ENCODE measurements at places on chromosomes 2 and 18.
A peak's percentile ranks its signal among the peaks of the same experiment; 100 is the strongest.

GRCh38 chr2:23916727-23917405 is 10.1 kb downstream of the ATAD2B start:
- peak; percentile 81 for DNase-seq
- peak overlapping the region; percentile 61 for H3K27ac ChIP-seq
- H3K4me1 ChIP-seq = peaks cover 28% of the 10 kb centered on the region
- H3K4me3 ChIP-seq = peak overlapping the region; percentile 34

DNA sequence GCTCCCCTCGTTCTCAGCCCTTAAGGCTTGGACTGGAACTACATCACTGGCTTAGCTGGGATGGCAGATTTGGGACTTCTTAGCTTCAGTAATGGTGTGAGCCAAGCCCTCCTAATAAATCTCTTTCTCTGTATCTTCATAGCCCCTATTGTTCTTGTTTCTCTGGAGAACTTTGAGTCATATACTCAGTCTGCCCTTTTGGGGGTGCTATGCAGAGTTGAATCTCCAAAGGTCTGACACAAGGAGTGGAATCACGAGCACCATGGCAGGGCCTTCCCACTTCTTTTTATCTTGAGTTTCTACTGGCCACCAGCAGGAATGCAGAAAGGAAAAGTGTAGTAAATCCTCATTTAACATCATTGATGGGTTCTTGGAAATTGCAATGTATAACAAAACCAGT is 13.3 kb upstream of the TGFA start:
- H3K27me3 ChIP-seq = no peaks in the 10 kb centered on the region
- H3K4me1 ChIP-seq = no peaks in the 10 kb centered on the region
- H3K27ac ChIP-seq = no peak overlapping the region
- H3K4me3 ChIP-seq = no peak overlapping the region
- DNase-seq = no peak

GRCh38 chr2:107411267-107411666 is 415.4 kb upstream of the RGPD4 start:
- DNase-seq = no peak
- no peak overlapping the region for H3K4me3 ChIP-seq
- H3K4me1 ChIP-seq = no peaks in the 10 kb centered on the region
- H3K27ac ChIP-seq = no peak overlapping the region
- no peaks in the 10 kb centered on the region for H3K27me3 ChIP-seq

GRCh38 chr2:232563580-232563979 is 13.1 kb downstream of the EIF4E2 start:
- H3K4me1 ChIP-seq = no peaks in the 10 kb centered on the region
- H3K27me3 ChIP-seq = no peaks in the 10 kb centered on the region
- no peak overlapping the region for H3K4me3 ChIP-seq

DNA sequence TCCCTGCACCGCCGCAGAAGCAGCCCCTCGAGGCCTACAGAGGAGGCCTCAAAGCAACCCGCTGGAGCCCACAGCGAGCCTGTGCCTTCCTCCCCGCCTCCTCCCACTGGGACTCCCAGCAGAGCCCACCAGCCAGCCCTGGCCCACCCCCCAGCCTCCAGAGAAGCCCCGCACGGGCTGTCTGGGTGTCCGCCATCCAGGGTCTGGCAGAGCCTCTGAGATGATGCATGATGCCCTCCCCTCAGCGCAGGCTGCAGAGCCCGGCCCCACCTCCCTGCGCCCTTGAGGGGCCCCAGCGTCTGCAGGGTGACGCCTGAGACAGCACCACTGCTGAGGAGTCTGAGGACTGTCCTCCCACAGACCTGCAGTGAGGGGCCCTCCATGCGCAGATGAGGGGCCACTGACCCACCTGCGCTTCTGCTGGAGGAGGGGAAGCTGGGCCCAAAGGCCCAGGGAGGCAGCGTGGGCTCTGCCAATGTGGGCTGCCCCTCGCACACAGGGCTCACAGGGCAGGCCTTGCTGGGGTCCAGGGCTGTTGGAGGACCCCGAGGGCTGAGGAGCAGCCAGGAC is 31.2 kb downstream of the GPC1 start:
- no peaks in the 10 kb centered on the region for H3K27me3 ChIP-seq
- H3K4me3 ChIP-seq = no peak overlapping the region
- no peak for DNase-seq
- H3K36me3 ChIP-seq = no peaks in the 10 kb centered on the region
- no peak overlapping the region for H3K27ac ChIP-seq
- H3K4me1 ChIP-seq = no peaks in the 10 kb centered on the region

GRCh38 chr2:28247290-28247689 is 145.4 kb upstream of the FOSL2 start:
- no peak overlapping the region for H3K4me3 ChIP-seq
- no peaks in the 10 kb centered on the region for H3K27me3 ChIP-seq
- H3K27ac ChIP-seq = no peak overlapping the region
- peaks cover 18% of the 10 kb centered on the region for H3K4me1 ChIP-seq
- DNase-seq = peak; percentile 73
- peaks cover 2% of the 10 kb centered on the region for H3K36me3 ChIP-seq

DNA sequence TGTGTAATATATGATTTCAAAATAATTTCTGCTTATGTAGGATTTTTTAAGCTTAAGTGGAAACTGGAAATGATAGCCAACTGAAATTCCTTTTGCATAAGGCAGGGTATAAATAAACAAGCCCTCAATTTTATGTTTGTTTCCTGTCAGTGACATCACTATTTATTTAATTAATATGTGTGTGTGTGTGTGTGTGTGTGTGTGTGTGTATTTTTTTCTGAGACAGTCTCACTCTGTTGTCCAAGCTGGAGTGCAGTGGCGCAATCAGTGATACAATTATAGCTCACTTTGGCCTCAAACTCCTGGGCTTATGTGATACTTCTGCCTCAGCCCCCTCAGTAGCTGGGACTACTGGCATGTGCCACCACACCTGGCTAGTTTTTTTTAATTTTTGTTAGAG is 29.3 kb upstream of the CYP20A1 start:
- no peak for DNase-seq
- no peak overlapping the region for H3K27ac ChIP-seq
- H3K4me3 ChIP-seq = no peak overlapping the region
- no peaks in the 10 kb centered on the region for H3K27me3 ChIP-seq
- no peaks in the 10 kb centered on the region for H3K36me3 ChIP-seq
- H3K4me1 ChIP-seq = no peaks in the 10 kb centered on the region

- no peak overlapping the region for H3K4me3 ChIP-seq
- DNase-seq = no peak
- H3K4me1 ChIP-seq = no peaks in the 10 kb centered on the region
- H3K27ac ChIP-seq = no peak overlapping the region
- H3K36me3 ChIP-seq = no peaks in the 10 kb centered on the region
Observed at GRCh38 chr2:12262681-12263436, 453.9 kb upstream of the TRIB2 start.

- no peaks in the 10 kb centered on the region for H3K36me3 ChIP-seq
- no peak for DNase-seq
- no peaks in the 10 kb centered on the region for H3K27me3 ChIP-seq
- H3K4me3 ChIP-seq = no peak overlapping the region
Observed at GRCh38 chr18:40904295-40904694, 1050.7 kb upstream of the PIK3C3 start.

DNA sequence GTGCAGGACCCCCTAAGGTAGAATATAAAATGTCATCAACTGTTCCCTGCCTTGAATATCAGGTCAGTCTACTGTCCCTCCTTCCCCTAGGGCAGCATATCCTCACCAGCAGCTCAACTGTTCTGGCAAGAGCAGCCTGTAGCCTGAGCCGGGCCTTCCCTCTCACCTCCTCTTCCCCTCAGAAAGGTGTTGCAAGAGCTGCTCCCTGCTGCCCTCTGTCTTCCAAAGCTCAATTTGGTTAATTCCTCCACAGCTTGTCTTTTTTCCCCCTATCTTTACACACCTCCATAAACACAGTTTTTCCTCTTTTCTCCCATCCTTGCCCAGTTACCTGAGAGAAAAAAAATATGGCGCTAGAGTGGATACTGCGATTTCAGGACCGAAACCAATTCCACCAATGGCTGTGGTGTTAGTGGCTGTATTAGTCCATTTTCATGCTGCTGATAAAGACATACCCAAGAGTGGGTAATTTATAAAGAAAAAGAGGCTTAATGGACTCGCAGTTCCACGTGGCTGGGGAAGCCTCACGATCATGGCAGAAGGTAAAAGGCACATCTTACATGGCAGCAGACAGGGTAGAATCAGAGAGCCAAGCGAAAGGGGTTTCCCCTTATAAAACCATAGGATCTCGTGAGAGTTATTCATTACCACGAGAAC is 184.7 kb downstream of the MREG start:
- no peaks in the 10 kb centered on the region for H3K27me3 ChIP-seq
- no peaks in the 10 kb centered on the region for H3K36me3 ChIP-seq
- H3K27ac ChIP-seq = no peak overlapping the region
- DNase-seq = peak; percentile 65
- H3K4me1 ChIP-seq = peaks cover 7% of the 10 kb centered on the region
- H3K4me3 ChIP-seq = no peak overlapping the region

GRCh38 chr2:36235426-36235825 is 120.2 kb upstream of the CRIM1 start:
- DNase-seq = no peak
- no peak overlapping the region for H3K27ac ChIP-seq
- H3K4me1 ChIP-seq = peaks cover 5% of the 10 kb centered on the region
- H3K4me3 ChIP-seq = no peak overlapping the region

- H3K36me3 ChIP-seq = no peaks in the 10 kb centered on the region
- no peak for DNase-seq
- H3K27me3 ChIP-seq = no peaks in the 10 kb centered on the region
- no peaks in the 10 kb centered on the region for H3K4me1 ChIP-seq
- H3K27ac ChIP-seq = no peak overlapping the region
Observed at GRCh38 chr2:95315801-95316411, 18.8 kb downstream of the KCNIP3 start.

- no peaks in the 10 kb centered on the region for H3K27me3 ChIP-seq
- H3K4me3 ChIP-seq = no peak overlapping the region
- H3K4me1 ChIP-seq = peaks cover 16% of the 10 kb centered on the region
- no peaks in the 10 kb centered on the region for H3K36me3 ChIP-seq
- peak overlapping the region; percentile 25 for H3K27ac ChIP-seq
- DNase-seq = peak; percentile 43
Observed at GRCh38 chr2:39141334-39142271, 20.8 kb upstream of the SOS1 start.

DNA sequence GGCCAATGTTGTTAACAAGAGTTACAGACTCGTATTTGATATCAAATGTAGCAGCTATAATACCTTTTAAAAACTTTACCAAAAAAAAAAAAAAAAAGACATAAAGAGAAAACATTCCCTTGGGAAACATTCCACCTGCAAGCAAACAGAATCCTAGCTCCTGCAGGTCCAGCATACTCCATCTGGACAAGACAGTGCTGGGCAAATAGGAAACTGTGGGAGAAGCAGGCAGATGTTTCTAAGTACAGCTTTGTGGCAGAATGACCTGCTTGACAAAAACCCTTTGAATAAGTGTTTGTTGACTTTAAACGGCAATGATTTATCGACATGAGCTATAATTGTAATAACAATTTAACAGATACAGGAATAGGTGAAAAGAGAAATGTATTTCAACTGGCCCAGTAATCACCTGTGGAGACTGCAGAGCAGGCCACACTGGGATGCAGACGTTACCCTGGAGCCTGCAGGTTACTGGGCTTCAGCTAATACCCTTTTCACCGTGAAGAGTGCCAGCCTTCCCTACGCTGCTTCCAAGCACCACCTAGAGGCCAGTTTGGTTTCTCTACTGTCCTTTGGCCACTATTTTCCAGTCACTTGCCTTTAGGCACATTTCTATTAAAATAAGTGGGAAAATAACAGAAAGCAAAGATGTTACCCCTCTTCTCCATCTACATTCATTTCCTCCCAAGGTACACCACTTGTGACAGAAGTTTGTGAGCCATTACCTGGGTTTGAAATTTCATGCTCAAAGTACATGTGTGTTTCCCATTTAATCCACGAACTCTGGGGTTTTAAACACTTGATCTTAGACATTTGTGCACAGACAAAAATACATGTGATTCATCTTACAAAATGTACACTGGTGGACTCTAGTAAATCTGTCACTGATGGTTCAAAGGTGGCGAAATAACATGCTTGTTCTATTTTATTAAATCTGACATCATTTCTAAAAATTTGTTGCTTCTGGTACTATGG is 96.9 kb upstream of the ZNF397 start:
- H3K4me1 ChIP-seq = peaks cover 17% of the 10 kb centered on the region
- no peak overlapping the region for H3K4me3 ChIP-seq
- DNase-seq = peak; percentile 74
- no peak overlapping the region for H3K27ac ChIP-seq
- H3K36me3 ChIP-seq = peaks cover 8% of the 10 kb centered on the region
- H3K27me3 ChIP-seq = no peaks in the 10 kb centered on the region

DNA sequence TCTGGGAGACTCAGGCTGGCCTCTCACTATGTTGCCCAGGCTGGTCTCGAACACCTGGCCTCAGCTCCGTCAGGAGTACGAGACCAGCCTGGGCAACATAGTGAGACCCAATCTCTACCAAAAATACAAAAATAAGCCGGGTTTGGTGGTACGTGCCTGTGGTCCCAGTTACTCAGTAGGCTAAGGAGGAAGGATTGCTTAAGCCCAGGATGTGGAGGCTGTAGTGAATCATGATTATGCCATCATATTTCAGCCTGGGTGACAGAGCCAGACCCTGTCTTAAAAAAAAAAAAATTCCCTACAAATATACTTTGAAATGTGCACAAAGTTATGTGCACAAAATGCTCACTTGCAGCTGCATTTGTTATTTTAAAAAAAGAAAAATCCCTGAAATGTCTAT is 26.3 kb upstream of the AGAP1 start:
- H3K36me3 ChIP-seq = no peaks in the 10 kb centered on the region
- no peak overlapping the region for H3K27ac ChIP-seq
- no peaks in the 10 kb centered on the region for H3K4me1 ChIP-seq

DNA sequence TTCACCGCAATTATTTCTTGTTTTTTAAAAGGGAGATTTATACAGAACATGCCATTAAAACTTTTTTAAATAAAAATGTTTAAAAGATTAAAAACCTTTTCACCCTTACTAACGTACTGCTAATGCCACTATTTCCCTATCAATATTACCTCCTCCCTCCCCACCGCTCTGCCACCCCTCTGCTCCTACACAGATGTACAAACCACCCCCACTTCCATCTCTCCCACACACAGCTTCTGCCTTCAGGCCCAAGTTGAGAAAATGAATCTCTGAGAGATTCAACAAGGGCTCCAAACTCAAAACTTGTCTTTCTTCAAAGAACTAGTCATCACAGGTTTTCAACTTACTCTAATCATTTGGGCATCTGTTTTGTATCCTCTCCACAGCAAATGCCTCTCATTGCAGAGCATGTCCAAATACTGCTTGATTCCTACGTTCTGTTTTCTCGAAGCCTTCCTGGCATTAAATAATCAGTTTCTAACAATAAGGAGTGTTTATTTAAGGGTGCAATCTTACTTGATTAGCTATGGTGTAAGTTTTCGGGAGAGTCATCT is 32.1 kb downstream of the FARSB start:
- no peak overlapping the region for H3K4me3 ChIP-seq
- no peak overlapping the region for H3K27ac ChIP-seq
- no peak for DNase-seq
- peaks cover 76% of the 10 kb centered on the region for H3K36me3 ChIP-seq

DNA sequence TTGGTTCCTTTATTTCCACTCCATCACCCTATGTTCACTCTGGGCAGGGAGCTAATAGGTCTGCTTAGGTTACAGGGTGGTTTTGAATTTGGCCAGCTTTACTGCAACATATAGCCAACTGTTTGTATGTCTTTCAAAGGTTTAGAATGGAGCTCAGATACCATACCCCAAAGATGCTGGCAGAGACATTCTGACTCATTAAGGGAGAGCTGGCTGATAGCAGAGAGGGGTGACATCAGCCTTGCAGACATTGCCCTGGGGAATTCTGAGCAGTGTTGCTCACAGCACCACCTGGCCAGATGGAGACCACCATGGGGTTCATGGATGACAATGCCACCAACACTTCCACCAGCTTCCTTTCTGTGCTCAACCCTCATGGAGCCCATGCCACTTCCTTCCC is 2.1 kb downstream of the PROKR1 start:
- H3K27ac ChIP-seq = no peak overlapping the region
- no peaks in the 10 kb centered on the region for H3K36me3 ChIP-seq
- H3K27me3 ChIP-seq = peaks cover 25% of the 10 kb centered on the region
- peaks cover 17% of the 10 kb centered on the region for H3K4me1 ChIP-seq
- no peak for DNase-seq
- H3K4me3 ChIP-seq = no peak overlapping the region
